ENCODE measurements at places on chromosomes 6 and 20. TPM values are rescaled to one million over a fixed set of nuclear protein-coding genes. Genes with fewer than 3 reads are reported as not detected.

DNA sequence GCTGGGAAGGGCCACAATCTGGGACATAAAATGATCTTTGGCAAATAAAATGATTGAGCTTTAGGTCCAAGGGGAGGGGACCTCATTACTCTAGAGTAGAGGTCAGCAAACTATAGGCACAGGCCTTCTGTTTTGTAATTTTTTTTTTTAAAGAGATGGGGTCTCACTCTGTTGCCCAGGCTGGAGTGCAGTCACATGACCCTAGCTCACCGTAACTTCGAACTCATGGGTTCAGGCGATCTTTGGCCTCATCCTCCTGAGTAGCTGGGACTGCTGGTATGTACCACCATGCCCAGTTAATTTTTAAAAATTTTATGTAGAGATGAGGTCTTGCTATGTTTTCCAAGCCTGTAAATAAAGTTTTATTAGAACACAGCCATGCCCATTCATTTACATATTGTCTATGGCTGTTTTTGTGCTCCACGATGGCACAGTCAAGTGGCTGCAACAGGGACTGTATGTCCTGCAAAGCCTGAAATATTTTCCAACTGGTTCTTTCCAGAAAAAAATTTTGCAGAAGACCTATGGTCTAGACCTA is 82.1 kb downstream of the ELOVL5 start:
- H3K27ac ChIP-seq: no peak overlapping the region
- H3K4me1 ChIP-seq: no peaks in the 10 kb centered on the region
- no peak for DNase-seq
- 0 out of 2 replicates have a peak, but pooled peaks cover 1% of the 10 kb centered on the region for H3K36me3 ChIP-seq
- no peak overlapping the region for H3K4me3 ChIP-seq

- no peak overlapping the region for H3K27ac ChIP-seq
- no peaks in the 10 kb centered on the region for H3K27me3 ChIP-seq
- DNase-seq: no peak
- H3K4me1 ChIP-seq: peaks cover 3% of the 10 kb centered on the region
- no peak overlapping the region for H3K4me3 ChIP-seq
Measured at GRCh38 chr20:59191756-59192532, 28.3 kb downstream of the ZNF831 start.

DNA sequence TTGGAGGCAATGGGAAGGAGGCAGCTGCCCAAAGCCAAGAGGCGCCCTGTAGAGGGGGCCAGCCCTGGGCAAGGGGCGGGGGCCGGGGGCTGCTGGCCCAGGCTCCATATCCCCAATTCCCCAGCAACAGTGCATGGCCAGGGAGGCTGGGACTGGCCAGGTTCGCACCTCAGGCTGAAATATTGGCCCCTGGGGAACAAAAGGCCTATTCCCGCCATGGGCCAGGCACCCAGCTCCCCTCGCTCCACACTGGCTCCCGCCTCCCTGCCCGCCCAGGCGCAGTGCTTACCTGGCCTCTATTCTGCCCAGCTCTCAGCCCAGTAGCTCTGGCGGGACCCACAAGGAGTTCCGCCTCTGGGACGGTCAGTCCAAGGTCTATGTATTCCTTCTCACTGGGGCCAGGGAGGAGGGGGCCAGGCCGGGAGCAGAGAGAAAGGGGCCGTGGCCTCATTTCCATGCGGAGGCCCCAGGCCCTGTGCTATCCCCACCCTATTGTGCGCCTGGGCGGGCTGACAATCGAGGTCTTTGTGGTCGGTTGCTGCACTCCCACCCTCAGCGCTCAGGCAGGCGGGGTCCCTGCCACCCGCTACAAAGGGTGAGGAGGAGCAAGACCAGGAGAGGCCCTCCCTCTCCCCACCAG is 42.3 kb downstream of the YTHDF1 start:
- H3K27me3 ChIP-seq: peaks cover 7% of the 10 kb centered on the region
- no peak overlapping the region for H3K27ac ChIP-seq
- H3K4me3 ChIP-seq: no peak overlapping the region
- no peaks in the 10 kb centered on the region for H3K36me3 ChIP-seq
- peaks cover 30% of the 10 kb centered on the region for H3K4me1 ChIP-seq

GRCh38 chr6:125742464-125743120 is 6.8 kb upstream of the HEY2 start:
- no peaks in the 10 kb centered on the region for H3K4me1 ChIP-seq
- H3K27me3 ChIP-seq: no peaks in the 10 kb centered on the region
- H3K4me3 ChIP-seq: no peak overlapping the region
- H3K36me3 ChIP-seq: no peaks in the 10 kb centered on the region
- H3K27ac ChIP-seq: no peak overlapping the region

The GNMT gene
- total RNA-seq: not detected

The MLN gene
- not detected for total RNA-seq

GRCh38 chr20:17036541-17036940 is 190.3 kb upstream of the PCSK2 start:
- no peak overlapping the region for H3K27ac ChIP-seq
- H3K27me3 ChIP-seq: no peaks in the 10 kb centered on the region
- no peak for DNase-seq
- H3K4me1 ChIP-seq: no peaks in the 10 kb centered on the region
- H3K4me3 ChIP-seq: no peak overlapping the region
- no peaks in the 10 kb centered on the region for H3K36me3 ChIP-seq

Data from Caco-2 (cell line).